ENCODE measurements at places on chromosomes 13 and 19. TPM values are rescaled to one million over a fixed set of nuclear protein-coding genes. Genes with fewer than 3 reads are reported as not detected.

DNA sequence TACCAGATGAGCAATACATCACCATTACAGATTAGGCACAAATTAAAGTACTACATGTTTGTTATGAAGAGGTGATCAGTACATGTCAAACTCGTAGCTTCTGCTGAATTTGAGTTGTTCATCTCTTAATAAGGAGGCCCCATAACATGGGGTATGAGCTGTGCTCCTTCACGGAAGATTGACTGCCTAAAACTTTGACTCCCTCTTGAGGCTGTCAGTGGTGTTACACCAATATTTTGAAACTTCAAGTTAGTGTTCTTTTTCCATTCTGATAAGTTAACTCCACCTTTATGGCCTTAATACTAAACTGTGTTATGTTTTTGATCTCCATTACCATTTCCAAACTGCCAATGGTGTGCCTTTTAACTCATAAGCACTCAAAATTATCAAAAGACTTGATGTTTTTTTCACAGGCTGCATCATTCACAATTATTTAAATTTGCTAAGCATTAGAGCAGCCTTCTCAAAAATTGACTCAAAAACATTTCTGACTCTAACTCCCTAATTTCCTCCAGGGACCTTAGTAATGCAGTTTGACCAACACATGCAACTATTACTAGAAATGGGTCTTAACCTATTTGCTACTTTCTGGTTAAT lies 1591.5 kb downstream of the PCDH9 start:
- no peak for DNase-seq

- no peak for DNase-seq
These were observed 238.5 kb upstream of the STARD13 start for GRCh38 chr13:33524086-33524485.

- DNase-seq = no peak
These were observed 59.3 kb upstream of the WDFY2 start for GRCh38 chr13:51524829-51525566.

The TSEN34 gene
- 22.5 TPM for total RNA-seq

The ZNF93 gene
- total RNA-seq = 61.1 TPM
